ENCODE measurements at places on chromosomes 12 and 14. TPM values are rescaled to one million over a fixed set of nuclear protein-coding genes. Genes with fewer than 3 reads are reported as not detected.

WNT5B gene
- 7.8 TPM for total RNA-seq

IL31 gene
- not detected for total RNA-seq

FGD6 gene
- total RNA-seq: 16.3 TPM

CCDC177 gene
- total RNA-seq: not detected

TMEM30B gene
- 15.8 TPM for total RNA-seq

CLEC2A gene
- not detected for total RNA-seq
